Activated naive CD4-positive, alpha-beta T cell treated with anti-CD3 and anti-CD28 coated beads, Interleukin-2, amount 50 U/mL, for 72 hours (primary cell): ENCODE measurements at places on chromosomes 6 and 20.

DNA sequence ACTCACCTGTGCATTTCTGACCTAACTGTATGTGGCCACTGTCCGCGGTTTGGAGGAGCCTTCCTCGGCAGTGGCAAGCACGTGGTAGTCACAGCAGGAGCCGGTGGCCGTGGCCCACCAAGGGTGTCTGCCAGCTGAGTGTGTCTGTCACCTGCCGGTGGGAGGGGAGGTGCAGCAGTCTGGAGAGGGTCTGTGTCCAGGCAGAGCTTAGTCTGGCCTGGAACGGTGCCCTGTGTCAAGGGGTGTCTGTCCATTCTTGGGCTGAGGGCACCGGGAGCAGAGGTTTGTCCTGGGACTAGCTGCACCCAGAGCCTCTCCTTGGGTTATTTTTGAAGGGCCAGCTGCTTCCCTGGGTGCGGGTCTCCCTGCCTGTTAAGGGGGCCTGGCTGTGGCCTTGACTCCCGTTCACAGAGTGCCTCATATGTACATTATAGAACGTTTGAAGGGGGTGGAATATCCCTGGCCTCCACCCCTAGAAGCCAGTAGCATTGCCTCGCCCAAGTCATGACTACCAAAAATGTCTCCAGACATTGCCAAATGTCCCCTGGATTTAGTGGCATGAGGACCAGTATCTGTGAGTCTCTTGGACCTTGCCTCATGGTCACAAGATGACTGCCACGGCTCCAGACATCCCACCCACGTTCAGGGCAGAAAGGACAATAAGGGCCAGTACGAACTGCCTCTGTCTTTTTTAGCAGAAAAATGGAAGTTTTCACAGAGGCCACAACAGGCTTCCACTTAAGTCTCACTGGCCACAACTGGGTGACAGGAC is 5.2 kb downstream of the RBM38 start:
- no peak for DNase-seq

DNA sequence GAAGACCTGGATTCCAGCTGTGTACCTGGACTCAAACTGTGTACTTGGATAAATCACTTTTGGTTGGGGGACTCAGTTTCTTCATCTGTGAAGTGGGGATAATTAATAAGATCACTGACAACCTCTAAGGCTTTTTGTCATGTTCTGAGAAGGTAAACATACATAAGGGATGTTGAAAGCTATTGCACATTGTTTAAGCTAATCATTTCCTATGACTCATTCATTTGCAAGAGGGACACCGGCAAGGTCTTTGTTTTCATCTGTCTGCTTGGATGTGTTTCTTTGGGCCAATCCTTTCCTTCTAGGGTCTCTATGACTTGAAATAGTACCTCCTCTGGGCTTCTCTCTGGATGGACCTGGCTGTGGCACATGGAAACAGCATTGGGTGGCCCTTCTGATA is 6.8 kb downstream of the PROKR2 start:
- DNase-seq, result no peak

GRCh38 chr20:19828232-19828631 is 70.2 kb downstream of the RIN2 start:
- no peak for DNase-seq

DNA sequence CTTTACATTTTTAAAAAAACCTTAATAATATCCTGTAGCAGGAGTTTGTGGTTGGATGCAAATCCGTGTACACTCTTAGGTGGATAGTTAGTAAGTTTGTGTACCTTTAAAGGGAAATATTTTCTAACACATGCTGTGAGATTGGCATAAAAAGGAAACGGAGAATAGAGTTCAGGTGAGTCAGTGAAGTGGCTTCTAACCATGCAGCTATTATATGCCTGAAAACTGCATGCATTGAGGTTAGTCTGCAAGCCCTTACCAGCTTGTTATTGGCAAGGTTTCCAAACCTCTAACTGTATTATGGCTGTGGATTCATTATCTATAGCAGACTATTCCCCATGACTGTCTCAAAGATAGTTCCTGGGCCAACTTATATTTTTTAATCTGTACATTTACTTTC is 420.6 kb upstream of the MMS22L start:
- DNase-seq, result no peak

DNA sequence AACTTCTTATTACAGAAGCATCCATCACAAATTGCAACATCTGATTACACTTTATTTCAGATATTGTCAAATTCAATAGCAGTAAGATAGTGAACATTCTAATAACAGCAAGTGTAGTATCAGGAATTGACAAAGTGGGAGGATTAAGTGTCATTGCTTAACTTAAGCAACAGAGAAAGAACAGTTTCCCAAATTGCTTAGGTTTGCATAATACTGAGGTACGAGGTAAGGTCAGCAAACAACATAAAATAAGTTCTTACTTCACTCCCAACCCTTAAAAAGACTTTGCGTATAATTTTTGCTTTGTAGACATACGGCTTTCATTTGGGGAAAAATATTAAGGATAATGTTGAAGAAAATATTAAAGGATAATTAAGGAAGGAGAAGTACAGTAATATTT is 163.0 kb downstream of the RIMS1 start:
- no peak for DNase-seq

DNA sequence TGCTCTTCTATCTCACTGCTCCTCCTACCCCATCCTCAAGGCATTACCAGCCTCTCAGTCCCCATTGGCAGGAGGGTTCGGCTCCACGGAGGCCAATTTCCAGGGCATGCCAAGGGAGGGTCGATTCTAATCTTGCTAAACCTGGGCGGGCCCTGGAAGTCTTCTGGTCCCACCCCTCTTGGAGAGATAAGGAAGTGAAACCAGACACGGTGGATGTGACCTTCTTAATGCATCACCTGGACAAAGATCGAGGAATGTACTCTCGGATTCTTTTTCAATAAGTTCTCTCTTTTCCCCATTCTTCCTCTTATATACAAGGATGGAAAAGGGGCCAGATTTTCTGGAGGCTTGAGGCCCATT is 112.2 kb upstream of the ARMC2 start:
- no peak for DNase-seq

GRCh38 chr20:22560817-22561216 is 23.6 kb downstream of the FOXA2 start:
- no peak for DNase-seq

GRCh38 chr20:46122071-46122470 is 4.0 kb downstream of the CD40 start:
- no peak for DNase-seq

DNA sequence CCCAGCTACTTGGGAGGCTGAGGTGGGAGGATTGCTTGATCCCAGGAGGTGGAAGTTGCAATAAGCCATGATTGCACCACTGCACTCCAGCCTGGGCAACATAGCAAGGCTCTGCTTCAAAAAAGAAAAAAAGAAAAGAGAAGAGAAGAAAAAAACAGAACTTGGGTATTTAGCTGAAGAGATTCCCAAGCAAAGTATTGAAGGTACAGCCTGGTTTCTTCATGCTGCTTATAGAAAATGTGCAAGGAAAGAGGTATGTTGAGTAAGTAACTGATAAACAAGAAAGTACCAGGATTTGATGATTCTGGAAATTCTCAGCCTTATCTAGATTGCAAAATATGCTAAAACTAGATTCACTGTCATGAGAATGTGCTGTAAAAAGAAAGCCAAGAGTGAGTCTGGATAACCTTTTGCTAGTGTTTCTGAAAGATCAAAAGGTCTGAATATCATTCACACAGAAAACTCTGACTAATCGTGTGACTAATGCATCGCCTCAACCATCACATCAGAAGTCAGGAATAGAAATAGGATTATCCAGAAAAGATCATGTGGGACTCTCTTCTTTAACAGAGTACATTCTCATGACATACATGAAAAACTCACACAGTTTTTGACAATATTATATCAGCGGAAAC is 32.4 kb upstream of the NOP56 start:
- no peak for DNase-seq

- no peak for DNase-seq
Observed at GRCh38 chr20:4740774-4741431, 19.2 kb downstream of the PRND start.

- no peak for DNase-seq
Observed at GRCh38 chr6:166744223-166745134, 117.4 kb upstream of the RPS6KA2 start.

- no peak for DNase-seq
Observed at GRCh38 chr6:10585209-10585845, 64.2 kb downstream of the GCNT2 start.

GRCh38 chr6:39209911-39210310 is 19.4 kb downstream of the KCNK5 start:
- no peak for DNase-seq

DNA sequence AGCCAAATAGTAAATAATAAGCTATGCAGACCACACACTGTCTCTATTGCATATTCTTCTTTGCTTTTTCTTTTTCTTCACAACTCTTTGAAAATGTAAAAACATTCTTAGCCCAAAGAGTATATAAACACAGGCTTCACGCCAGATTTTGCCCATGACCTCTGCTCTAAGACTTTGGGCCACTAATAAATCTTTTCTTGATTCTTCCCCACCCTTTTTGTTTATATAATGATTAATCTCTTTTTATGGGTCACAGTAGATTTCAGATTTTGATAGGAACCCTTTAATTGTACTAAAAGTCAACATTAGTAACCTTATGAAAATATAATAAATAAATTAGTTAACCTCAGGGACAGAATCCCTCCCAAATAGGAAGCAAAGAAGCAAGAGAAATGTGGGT is 15.8 kb upstream of the ENPP5 start:
- DNase-seq, result no peak

GRCh38 chr20:3783511-3784195 is 2.4 kb upstream of the SPEF1 start:
- no peak for DNase-seq

DNA sequence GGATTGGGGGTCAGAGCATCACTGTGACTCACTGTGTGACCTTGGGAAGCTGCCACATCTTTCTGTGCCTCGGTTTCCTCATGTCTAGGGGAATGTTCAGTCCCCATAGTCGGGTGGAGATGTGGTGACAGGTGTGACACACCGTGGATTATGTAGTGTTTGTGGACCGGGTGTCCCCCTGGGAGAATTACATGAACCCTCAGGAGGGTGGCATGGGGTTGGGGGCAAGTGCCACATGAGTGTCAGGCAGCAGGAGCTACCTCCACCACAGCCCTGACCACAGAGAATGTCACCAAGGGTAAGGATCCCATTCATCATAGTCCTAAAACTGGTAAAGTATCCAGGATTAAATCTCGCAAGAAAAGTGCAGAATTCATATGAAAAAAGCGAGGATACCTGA is 23.2 kb downstream of the SUN5 start:
- no peak for DNase-seq

DNA sequence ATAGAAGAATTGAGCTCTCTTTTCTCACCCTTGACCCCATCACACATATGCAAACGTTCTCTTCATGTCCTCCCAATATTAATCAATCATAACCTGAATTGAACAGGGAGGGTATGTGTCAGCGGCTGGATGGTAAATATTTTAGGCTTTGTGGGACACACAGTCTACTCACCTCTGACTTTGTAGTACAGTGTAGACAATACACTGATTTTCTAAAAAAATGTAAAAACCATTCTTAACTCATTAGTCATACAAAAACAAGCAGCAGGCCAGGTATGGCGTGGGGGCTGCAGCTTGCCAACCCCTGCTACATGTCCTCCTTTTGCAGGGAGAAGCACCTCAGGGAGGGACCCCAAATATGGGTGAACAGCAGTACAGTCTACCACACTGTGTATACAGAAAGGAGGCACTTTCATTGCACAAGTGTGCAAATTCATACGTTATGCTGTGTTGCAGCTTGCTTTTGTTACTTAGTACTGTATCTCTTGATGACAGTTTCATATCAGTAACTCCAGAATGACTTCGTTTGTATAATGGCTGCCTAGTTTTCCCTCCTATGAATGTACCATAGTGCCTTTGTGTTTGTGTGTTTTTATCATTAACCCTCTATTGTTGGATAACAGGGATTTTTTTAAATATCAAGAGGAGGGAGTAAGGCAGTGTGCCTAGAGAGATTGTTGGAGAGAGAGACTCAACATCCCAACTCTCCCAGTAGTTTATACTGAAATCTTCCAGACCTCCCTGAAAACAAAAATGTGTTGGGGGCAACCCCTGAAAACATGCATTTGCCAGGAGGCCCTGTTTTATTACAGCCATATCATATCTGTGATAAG is 214.3 kb downstream of the ZMYND8 start:
- no peak for DNase-seq

GRCh38 chr6:138776659-138777058 is 3.1 kb downstream of the CCDC28A start:
- DNase-seq, result no peak

DNA sequence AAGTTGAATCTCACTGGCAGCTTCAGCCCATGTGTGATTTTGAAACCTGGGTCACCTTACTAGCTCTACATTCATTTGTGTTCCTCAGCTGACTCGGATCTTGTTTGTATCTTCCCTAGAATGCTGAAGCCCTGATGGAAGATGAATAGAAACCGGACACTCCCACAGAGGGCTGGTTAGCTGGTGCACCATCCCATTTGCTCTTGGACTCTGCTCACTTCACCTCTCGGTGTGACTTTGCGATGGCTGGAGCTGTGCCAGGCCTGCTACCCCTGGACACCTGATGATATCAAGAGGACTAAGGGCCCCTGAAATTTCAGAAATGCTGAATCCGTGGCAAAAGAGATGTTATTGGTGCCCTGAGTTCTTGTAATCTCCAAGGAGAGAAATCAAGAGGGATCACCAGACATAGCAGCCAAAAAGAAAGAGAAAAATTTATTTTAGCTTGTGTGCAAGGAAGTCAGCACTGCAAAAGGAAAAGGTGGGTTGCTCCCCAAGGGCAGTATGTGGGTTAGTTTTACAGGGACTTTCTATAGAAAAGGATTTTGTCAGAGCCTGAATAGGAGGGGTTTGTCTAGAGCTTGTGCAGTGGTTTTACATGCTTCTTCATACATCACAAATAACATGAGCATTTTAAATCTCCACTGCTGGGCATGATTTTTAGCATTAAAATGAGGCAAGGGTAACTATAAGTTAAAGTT is 426.3 kb upstream of the NOX3 start:
- no peak for DNase-seq

GRCh38 chr20:20593447-20594170 is 118.8 kb downstream of the RALGAPA2 start:
- DNase-seq, result no peak

DNA sequence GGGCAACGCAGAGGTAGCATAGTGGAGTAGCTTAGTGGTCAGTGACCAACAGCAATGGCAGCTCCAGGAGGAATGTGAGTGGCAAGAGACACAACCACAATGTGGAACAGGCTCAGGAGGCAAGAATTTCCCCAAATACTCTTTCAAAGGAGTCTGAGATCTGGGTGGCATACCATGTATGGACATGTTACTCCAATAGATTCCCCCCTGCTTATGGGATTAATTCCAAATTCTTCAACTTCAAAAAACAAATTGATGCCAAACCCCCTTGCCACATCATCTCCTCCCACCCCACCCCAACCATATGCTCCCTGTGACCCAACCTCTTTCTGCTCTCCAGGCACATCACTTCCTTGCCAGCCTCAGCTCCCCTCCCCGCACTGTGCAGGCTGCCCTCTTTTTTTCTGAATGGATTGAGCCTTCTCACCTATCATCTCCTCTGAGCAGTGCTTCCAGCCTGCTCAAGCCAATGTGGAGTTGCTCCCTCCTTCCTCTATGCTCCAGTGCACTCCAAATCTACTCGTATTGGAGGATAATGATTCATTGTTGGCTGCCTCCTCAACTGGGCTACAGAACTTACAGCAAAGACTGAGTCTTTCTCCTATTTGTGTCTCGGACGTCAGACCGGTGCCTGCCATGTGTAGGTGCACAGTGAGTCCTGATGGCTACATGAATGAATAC is 93.0 kb upstream of the CEP85L start:
- no peak for DNase-seq

- DNase-seq, result no peak
Observed at GRCh38 chr6:43764772-43765171, 5.2 kb upstream of the VEGFA start.
